ENCODE measurements at places on chromosomes 6 and 20. TPM values are rescaled to one million over a fixed set of nuclear protein-coding genes. Genes with fewer than 3 reads are reported as not detected.

DNA sequence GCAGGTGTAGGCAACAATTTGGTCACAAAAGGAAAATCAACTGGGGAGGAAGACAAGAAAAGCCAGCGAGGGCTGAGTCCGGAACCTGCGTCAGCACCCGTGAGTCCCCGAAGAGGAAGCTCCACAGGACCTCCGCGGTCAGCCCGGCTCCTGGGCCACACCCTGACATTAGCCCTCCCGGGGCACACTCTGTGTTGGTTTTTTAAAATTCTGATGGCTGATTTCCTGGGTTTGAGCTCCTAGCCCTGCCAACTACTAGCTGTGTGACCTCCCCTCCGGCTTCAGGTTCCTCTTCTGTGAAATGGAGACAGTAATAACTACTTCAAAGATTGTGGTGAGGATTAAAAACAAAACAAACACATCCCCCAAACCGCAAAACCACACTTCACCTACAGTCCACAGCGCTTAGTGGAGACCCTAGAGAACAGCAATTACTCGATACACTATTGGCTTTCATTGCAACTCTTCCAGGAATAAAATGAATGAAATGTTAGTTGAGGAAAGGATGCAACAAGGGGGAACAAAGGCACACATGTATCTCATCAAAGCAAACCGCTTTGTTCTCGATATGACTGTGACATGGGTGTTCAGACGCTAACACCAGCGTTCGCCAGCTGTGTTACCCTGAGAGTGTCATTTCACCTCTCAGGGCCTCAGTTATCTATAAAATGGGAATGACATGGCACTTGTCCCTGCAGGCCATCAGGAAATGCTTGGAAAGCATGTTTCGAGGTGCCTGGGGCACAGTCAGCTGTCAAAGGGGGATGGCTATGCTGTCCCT lies 985 bp downstream of the ZBP1 start:
- no peak for DNase-seq

DNA sequence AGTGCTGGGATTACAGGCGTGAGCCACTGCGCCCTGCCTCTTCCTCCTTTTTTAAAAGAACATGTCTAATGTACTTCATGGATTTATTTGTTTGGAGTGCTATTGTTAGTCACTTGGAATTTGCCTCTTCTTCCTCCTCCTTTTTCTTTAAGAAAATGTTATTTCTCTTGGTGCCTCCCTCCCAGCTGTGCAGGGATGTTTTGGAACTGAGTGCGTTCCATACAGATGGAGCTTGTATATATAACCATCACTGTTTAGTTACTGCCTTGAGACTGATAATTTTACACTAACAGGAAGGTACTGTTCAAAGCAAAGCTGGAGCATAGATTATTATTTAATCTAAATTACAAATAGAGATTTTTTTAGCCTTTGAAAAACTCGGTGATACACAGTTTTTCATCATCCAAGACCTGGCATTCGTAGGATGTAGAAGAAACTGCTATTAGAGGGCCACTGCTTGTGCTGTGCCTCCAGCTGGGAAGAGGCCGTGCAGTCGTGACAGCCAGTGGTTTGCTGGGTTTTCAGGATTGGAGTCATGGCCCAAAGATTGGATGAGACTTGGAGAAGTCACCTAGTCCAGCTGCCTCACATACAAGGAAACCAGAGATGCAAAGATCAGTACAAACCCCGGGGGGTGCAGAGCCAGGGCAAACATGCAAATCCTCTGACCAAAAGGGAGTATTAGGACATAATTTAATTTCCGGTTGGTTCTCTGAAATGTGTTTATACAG lies 123.1 kb downstream of the PLEKHG1 start:
- DNase-seq = no peak

- no peak for DNase-seq
These were observed 59.2 kb upstream of the THBS2 start for GRCh38 chr6:169312658-169313346.

GRCh38 chr6:30452736-30453507 lies 36.4 kb upstream of the HLA-E start:
- DNase-seq = no peak

- no peak for DNase-seq
These were observed 369.5 kb downstream of the THBS2 start for GRCh38 chr6:168884050-168884645.

The ACSS1 gene
- 28.4 TPM for polyA plus RNA-seq

DNA sequence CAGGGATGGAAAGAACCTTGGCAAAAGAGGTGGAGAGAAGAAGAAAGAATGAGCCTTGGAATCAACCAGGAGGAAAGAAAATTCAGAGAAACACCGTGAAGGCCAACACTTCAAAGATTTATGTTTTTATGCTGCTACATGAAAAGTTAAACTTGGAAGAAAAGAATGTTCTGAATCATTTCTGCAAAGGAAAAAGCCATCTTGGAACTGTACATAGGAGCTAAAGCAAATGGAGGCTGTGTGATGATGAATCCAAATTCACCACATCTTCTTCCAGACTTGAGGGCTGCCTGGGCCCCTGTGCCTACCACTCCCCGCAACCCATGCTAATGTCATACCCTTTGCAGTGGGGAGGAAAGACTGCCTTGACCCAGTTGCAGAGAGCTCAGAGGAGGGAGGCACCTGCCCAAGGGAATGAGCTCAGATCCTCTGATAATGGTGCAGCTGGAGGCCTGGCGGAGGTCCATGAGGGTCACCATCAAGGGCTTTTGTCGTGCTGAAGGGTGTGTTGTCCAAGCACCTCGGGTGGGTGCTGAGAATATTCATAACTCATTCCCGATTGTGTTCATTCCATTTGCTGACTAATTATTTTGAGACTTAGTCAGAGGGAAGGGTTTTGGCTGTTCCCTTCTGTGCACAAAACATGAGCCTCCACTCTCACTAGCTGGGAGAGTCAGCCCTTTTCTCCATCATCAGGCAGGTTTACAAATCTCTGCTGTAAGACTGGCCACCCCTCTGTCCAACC lies 245.8 kb upstream of the JAG1 start:
- no peak for DNase-seq

The C6orf15 gene
- polyA plus RNA-seq = not detected

The SIRPB1 gene
- polyA plus RNA-seq = 0.30 TPM

The CD24 gene
- polyA plus RNA-seq = 1,102 TPM

GRCh38 chr6:92364948-92365541 lies 1054.3 kb downstream of the EPHA7 start:
- DNase-seq = no peak

The GABRR1 gene
- 1.2 TPM for polyA plus RNA-seq

GRCh38 chr6:167526465-167527368 lies 201.8 kb downstream of the TTLL2 start:
- no peak for DNase-seq

GRCh38 chr20:61645732-61646131 lies 393.7 kb downstream of the CDH4 start:
- no peak for DNase-seq

DNA sequence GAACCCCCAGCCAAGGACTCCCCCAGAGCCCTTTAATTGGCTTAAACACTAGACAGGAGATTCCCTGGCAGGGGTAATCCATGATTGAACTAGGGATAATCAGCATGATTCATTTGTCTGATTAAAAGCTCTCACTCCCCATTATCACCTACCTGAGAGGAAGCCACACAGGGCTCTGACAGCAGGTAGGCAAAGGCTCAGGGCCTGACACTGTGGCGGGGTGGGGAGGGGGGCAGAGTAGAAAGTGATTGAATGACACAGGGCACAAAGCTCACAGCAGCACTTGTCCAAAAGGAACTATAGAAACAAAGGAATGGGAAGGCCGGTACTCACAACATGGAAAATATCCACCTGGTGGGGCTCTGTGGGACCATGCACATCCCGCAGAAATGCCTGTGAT lies 231.6 kb downstream of the MAFB start:
- DNase-seq = no peak
